ENCODE measurements at places on chromosomes 2 and 18.

DNA sequence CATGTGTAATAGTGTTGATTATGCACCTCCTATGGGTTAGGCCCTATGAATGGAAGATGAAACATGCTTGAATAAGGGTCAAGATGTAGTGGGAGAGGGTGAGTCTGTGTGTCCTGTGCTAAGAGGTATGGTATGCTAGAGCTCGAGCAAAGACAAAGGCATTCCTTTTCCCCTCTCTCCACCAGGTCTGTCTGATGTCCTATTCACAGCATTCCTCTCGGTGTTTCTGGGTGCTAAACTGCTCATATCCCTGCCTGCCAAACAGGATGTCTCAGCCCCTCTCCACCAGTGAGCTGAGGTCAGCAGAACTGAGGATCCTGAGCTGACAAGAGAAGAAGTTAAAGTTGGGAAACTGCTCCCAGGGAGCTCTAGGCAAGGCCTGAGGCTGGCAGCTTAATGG lies 344.9 kb downstream of the TSN start:
- DNase-seq: no peak

DNA sequence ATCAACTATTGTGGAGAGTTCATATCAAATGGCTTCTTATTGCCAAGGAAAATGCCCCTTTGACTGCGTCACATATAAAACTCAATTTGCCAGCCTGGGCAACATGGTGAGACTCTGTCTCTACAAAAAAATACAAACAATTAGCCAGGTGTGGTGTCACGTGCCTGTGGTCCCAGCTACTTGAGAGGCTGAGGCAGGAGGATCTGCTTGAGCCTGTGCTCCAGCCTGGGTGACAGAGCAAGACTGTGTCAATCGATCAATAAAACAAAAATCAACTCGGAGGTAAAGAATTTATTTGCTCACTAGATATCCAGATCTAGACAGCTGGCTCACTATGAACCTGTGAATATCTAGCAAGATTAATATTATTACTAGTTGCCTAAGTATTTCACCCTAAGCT lies 1.7 kb upstream of the ZCCHC2 start:
- no peak for DNase-seq

- no peak for DNase-seq
These were observed 502.3 kb downstream of the PID1 start for GRCh38 chr2:228768818-228769217.

- no peak for DNase-seq
These were observed 57.3 kb downstream of the IRS1 start for GRCh38 chr2:226742347-226742746.

GRCh38 chr2:159131914-159132281 lies 154.6 kb downstream of the WDSUB1 start:
- no peak for DNase-seq

DNA sequence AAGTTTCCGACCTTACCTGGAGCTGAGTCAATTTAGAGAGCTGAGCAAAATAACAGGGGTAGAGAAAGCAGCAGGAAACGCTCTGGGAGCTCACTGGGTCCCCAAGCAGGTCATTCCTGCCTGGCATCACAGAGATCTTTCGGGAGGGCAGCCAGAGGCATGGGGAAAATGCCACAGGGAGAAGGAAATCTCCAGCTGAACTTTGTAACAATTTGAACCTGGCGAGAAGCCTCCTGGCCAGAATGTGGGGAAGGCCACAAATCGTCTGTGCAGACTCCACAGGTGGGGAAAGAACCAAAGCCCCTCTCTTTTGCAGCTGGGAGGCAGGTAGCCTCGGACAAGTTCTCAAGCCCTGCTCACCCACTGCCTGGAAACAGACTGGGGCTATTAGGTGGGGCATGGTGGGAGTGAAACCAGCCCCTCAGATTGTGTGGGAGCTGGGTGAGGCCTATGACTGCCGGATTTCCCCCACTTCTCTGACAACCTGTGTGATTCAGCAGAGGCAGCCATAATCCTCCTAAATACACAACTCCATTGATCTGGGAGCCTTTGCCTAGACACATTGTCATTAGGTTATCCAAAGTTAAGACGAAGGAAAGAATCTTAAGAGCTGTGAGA lies 53.9 kb downstream of the INO80D start:
- DNase-seq: no peak

DNA sequence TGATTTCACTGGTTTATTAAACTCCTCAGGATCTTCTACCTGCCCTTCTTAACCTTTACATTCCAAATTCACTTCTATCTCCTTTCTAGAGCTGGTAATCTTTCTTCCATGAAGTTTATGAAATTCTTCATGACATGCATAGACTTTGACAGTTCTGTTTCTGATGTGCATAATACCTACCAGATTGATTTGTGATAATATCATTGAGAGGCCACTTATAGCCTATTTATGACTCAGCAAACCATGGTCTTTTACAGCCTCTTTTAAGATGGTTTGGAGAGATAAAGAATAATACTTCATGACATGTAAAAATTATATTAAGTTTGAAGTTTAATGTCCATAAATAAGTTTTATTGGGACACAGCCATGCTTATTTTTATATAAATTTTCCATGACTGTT lies 14.0 kb downstream of the SCN2A start:
- no peak for DNase-seq

GRCh38 chr2:124048664-124049063 lies 23.6 kb downstream of the CNTNAP5 start:
- no peak for DNase-seq

- DNase-seq: no peak
These were observed 35.5 kb upstream of the C1D start for GRCh38 chr2:68098291-68098797.
